Stimulated activated CD8-positive, alpha-beta memory T cell treated with anti-CD3 and anti-CD28 coated beads, Interleukin-4, amount 100 ng/mL, for 4 hours (primary cell): ENCODE measurements at places on chromosomes 4 and X.
A peak's percentile ranks its signal among the peaks of the same experiment; 100 is the strongest.

GRCh38 chr4:11698846-11699590 lies 270.3 kb upstream of the HS3ST1 start:
- no peak for DNase-seq

DNA sequence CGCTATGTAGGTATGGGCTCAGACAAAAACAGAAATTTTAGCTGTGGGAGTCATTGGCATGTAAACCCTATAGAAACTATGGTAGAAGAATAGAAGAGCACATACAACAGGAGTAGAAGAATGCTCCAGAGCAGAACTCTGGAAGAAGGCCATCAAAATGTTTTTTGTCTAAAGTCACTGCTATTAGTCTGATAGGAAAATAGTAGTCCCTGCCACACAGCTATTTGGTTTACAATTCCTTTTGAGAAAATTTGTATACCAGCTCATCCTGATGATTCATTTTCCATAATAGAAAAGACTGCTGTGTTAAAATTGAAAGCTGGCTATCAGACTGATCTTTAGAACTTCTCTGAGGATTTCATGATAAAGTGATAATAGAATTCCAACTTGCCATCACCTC lies 32.8 kb upstream of the ADAD1 start:
- DNase-seq: no peak

DNA sequence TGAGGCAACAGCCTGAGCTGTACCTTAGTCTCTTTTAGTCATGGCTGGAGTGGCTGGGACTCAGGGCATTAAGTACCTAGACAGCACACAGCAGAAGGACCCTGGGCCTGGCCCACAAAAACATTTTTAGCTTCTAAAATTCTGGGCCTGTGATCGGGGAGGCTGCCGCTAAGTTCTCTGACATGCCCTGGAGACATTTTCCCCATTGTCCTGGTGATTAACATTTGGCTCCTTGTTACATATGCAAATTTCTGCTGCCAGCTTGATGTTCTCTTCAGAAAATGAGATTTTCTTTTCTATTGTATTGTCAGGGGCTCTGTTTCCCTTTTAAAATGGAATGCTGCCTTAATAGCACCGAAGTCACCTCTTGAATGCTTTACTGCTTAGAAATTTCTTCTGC lies 952.4 kb downstream of the TRAM1L1 start:
- no peak for DNase-seq

- no peak for DNase-seq
Observed at GRCh38 chrX:22135994-22136684, 104.0 kb downstream of the PHEX start.

DNA sequence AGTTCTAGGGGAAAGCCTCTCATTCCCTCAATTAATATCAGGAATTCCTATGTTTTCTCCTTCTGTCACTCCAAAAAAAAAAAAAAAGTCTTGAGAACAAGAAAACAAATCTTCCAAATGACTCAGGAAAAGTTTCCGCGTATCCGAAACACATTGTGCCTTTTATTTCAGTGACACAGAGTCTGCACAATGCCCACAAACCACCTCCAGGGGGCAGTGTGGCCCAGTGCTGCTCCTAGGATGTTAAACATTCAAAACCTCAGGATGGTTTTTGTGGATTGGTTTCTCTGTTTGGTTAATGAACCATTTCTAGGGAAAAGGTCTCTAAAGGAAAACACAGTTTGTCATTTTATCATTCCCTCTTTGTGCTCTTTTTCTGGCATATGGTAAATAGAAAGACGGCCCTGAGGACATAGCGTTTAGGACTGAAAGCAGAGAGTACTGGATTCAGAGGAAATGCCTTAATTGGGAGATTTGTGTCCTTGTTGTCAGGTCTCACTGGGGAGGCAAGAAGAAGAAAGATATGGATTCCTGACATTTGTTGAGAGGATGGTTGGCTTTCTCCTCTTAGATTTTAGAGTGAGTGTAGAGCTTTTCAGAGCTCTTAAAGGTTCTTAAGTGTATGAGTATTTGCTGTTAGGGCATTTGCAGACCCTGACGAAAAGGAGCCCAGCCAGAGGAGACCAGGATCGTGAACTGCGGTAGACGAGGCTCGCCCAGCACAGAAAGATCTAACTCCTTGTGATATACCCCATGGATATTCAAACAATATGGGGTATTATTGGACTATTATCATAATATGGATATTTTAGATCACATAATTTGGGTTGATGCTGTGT lies 65.7 kb upstream of the MAP9 start:
- DNase-seq: peak; percentile 16

DNA sequence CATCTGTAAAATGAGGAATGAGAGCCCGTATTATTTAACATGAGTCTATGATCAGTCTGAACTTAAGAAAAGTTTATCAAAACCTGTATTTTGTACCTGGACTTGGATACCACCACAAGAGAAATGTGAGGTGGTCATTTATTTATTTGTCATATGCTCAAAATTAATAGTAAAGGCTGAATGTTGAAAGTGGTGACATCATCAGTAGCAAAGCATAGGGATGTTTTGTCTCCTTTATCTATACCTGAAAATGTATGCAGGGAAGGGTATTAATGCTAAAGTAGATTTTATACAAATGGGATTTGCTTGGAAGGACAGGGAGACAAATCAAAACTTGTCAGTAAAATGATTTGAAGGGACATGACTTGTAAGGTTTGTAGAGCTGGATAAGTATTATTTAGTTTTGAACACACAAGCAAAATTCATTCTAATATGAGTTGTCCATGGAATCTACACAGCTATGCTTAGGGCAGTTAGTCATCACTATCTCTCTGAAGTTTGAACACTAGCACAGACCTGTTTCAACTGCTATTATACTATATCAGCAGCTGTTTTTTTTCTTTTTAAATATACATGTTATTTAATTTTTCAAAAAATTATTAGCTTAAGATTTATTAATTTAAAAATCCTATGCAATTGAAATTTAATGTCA lies 52.4 kb upstream of the GUCY1A1 start:
- no peak for DNase-seq

DNA sequence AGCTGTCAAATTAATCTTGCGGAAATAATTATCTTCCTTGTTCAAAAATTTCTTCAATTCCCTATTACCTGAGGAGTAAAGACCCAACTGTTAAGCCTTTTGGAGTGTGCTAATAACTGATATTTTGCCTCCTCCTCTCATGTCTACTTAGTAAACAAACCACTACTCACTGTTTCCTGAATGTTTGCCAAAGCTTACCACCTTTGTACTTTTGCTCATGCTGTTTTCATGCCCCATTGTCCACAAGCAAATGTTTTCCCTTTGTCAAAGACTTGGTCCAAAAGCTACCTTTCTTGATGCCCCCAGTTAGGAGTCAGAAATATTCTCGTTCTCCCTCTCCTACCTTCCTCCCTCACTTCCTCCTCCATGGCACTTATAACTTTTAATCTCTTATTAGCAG lies 226.1 kb downstream of the ENOX2 start:
- no peak for DNase-seq

- DNase-seq: no peak
Observed at GRCh38 chr4:173134426-173134825, 34.2 kb upstream of the GALNT7 start.

DNA sequence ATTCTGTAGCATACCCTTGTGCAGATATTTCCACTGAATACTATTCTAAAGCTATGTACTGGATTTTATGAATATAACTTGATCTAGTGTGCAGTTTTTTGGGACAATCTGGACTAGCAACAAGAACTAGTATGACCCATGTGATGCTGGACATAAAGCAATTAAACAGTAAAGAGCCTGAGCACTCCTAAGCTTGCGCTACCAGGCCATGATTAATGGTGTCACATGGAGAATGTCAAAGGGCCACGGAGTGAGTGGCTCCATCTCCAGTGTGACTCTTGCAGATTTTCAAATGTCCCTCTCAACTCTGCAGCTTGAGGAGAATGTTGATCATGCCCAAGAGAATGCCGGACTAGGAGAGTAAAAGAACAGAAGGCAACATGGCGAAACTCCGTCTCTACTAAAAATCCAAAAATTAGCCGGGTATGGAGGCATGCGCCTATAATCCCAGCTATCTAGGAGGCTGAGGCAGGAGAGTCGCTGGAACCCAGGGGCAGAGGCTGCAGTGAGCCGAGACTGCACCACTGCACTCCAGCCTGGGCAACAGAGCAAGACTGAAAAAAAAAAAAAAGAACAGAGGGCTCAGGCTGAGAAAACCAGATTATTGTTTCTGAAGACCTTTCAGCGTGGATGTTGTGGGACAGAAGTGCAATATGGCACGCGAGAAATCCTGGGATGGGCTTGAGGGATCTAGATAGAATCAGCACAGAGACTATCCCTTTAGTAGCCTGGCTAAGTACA lies 45.0 kb downstream of the TIGD2 start:
- no peak for DNase-seq

- no peak for DNase-seq
Observed at GRCh38 chr4:16124232-16124631, 40.4 kb upstream of the PROM1 start.

GRCh38 chr4:105060628-105061027 lies 86.0 kb upstream of the TET2 start:
- DNase-seq: no peak

GRCh38 chr4:86909546-86910295 lies 17.5 kb upstream of the C4orf36 start:
- no peak for DNase-seq

- DNase-seq: no peak
Observed at GRCh38 chrX:7215842-7216241, 67.9 kb upstream of the PUDP start.

DNA sequence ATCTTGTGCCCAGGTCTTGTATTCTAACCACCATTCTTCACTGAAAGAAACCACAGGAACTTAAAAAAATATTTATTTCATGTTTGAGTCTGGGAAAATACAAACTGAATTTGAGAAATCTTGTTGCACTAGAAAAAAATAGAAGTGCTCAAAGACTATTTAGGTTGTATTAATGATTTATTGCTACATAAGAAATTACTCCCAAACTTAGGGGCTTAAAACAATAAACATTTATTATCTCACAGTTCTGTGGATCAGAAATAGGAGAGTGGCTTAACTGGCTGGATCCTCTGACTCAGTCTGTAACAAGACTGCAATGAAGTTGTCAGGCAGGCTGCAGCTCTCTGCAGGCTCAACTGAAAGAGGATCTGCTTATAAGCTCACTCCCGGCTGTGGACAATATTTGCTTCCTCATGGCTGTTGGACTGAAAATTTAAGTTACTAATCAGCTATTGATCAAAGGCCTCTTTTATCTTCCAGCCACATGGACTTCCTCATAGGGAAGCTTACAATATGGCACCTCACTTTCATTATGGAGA lies 295.4 kb upstream of the FAM241A start:
- no peak for DNase-seq

- no peak for DNase-seq
Observed at GRCh38 chr4:145181091-145181501, 707 bp upstream of the OTUD4 start.

- peak; percentile 88 for DNase-seq
Observed at GRCh38 chr4:103019308-103020124, at the start of gene SLC9B1. Gene SLC9B1, minus strand, starts transcription at chr4:103019705. Its CDS starts 27,994 bp downstream, at chr4:102991711.

DNA sequence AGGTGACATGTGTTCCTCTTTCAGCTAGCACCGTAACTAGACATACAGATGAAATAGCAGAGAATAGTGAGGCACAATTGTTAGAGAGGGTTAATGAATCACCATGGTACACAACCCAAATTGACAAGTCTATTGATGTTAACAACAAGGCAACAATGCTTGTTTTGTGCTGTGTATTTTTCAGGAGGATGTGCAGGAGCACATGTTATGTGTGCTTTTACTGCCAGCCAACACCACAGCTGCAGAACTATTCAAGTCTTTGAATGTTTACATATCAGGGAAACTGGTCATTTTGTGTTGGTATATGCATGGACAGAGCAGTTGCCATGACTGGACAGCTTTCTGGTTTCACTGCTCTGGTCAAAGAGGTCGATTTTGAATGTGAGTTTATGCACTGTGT lies 32.8 kb downstream of the STBD1 start:
- no peak for DNase-seq

GRCh38 chr4:84218031-84218430 lies 281.1 kb downstream of the NKX6-1 start:
- no peak for DNase-seq

DNA sequence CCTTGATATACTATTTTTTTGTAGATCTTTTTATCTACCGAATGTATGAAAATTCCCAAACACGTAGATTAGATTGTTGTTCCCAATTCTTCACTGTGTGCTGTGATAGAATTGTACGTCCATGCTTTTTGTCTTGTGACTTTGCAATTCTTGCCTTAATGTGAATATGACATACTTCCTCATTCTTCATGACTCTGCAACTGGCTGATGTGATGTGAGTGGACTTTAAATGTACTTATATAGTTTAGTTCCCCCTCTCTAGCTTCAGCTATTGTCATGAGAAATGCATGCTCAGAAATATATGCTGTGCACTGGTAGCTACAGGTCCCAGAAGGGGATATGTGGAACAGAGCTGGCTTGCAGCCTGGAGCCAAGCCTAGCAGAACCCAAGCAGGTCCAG lies 89.4 kb downstream of the FTHL17 start:
- no peak for DNase-seq

DNA sequence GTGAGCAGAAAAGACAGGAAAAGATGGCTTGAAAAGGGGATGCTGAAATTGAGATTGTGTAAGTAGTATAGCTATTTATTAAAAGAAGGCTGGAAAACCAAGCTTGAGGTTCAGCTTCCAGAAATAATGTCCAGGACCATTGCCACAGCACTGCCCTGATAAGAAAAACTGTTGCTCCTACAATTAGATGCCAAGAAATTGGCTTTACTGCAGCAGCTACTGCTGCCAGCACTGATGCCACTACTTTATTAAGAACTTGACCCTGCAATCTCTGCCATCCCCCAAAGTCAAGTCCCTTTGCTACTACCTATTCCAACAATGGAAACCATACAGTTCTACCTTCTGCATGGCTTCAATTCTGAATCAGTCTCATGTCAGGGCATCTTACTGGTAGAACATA lies 130.0 kb upstream of the VAMP7 start:
- DNase-seq: no peak

GRCh38 chr4:72311291-72311690 lies 257.7 kb downstream of the ADAMTS3 start:
- no peak for DNase-seq

GRCh38 chr4:74625981-74626380 lies 168.3 kb downstream of the BTC start:
- DNase-seq: no peak

- no peak for DNase-seq
Observed at GRCh38 chrX:119238557-119238956, 2.5 kb downstream of the PGRMC1 start.

- DNase-seq: no peak
Observed at GRCh38 chrX:41526271-41526670, 79.1 kb downstream of the NYX start.

DNA sequence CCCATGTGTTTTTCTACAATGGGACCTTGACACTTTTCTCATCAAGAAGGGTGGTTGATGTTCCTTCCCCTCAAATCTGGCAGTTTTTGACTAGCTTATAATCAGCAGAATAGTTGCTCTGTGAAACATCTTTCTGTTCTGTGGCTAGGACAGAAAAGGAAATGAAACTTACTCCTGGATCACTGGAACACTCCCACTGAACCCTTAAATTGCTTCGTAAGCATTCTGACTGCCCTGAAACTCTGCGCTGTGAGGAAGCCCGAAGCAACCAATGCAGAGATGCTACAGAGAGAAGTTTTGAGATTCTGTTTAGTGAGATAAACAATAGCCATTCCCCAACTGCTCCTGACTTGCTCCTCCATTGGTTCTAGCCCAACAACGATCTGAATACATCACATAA lies 602.2 kb downstream of the CENPC start:
- no peak for DNase-seq
